Cardiac ventricle fibroblast (primary cell): ENCODE measurements at places on chromosomes 2 and 18. TPM values are rescaled to one million over a fixed set of nuclear protein-coding genes. Genes with fewer than 3 reads are reported as not detected.

Gene PROC
- not detected in 2 replicates for total RNA-seq

Gene RESP18
- total RNA-seq: not detected in 2 replicates

Gene IFT172
- total RNA-seq: 10.6 and 21.5 TPM in 2 replicates

Gene NUP35
- 5.6 and 6.7 TPM in 2 replicates for total RNA-seq

Gene GPR55
- not detected in 2 replicates for total RNA-seq

Gene LAMA3
- 1.4 and 2.1 TPM in 2 replicates for total RNA-seq

Gene ESCO1
- total RNA-seq: 10.0 and 10.7 TPM in 2 replicates

Gene PROM2
- 0.25 and 0.29 TPM in 2 replicates for total RNA-seq

Gene CXCR1
- total RNA-seq: not detected in 2 replicates

Gene IL37
- total RNA-seq: not detected in 2 replicates

Gene NFATC1
- total RNA-seq: 6.6 and 8.2 TPM in 2 replicates

Gene STAMBP
- 18.8 and 25.3 TPM in 2 replicates for total RNA-seq

Gene TMEM237
- total RNA-seq: 12.2 and 16.4 TPM in 2 replicates

Gene ATOH8
- 31.2 and 34.5 TPM in 2 replicates for total RNA-seq

Gene MRPS9
- 10.4 and 14.5 TPM in 2 replicates for total RNA-seq

Gene KLHL41
- 1.00 and 1.7 TPM in 2 replicates for total RNA-seq

Gene FOXD4L1
- 0.15 TPM in 1 of 2 replicates, not detected in the other for total RNA-seq

Gene ASXL3
- total RNA-seq: 0.12 TPM in 1 of 2 replicates, not detected in the other

Gene SPDYA
- 0.10 and 0.62 TPM in 2 replicates for total RNA-seq

Gene ZNF396
- total RNA-seq: 0.88 and 1.1 TPM in 2 replicates

Gene TNFAIP6
- 19.3 and 29.5 TPM in 2 replicates for total RNA-seq

Gene HNMT
- total RNA-seq: 50.9 and 58.9 TPM in 2 replicates

Gene SERPINB13
- not detected in 2 replicates for total RNA-seq

Gene L3MBTL4
- not detected in 2 replicates for total RNA-seq

Gene APCDD1
- 27.2 and 63.5 TPM in 2 replicates for total RNA-seq

Gene NETO1
- total RNA-seq: not detected in 2 replicates

Gene C2orf15
- not detected in 2 replicates for total RNA-seq

Gene IL1R1
- 499 and 506 TPM in 2 replicates for total RNA-seq

Gene COQ10B
- total RNA-seq: 19.3 and 22.3 TPM in 2 replicates

Gene CBLN2
- total RNA-seq: not detected in 2 replicates

Gene MEP1B
- not detected in 2 replicates for total RNA-seq

Gene DLX1
- 0.12 TPM in 1 of 2 replicates, not detected in the other for total RNA-seq

Gene CABLES1
- total RNA-seq: 8.8 and 9.4 TPM in 2 replicates

Gene RAX
- not detected in 2 replicates for total RNA-seq

Gene LYPD6
- total RNA-seq: not detected in 2 replicates

Gene KLHL30
- 0.06 TPM in 1 of 2 replicates, not detected in the other for total RNA-seq

Gene GALNT13
- 0.25 and 6.4 TPM in 2 replicates for total RNA-seq

Gene GLI2
- 4.6 and 5.2 TPM in 2 replicates for total RNA-seq

Gene CAVIN2
- total RNA-seq: 15.7 and 16.2 TPM in 2 replicates

Gene GFPT1
- 25.4 and 30.8 TPM in 2 replicates for total RNA-seq

Gene KLHL14
- not detected in 2 replicates for total RNA-seq

Gene HAAO
- 0.64 TPM in 1 of 2 replicates, not detected in the other for total RNA-seq

Gene CREG2
- 0.59 and 1.1 TPM in 2 replicates for total RNA-seq

Gene SMCHD1
- 20.3 and 29.5 TPM in 2 replicates for total RNA-seq

Gene GAD1
- total RNA-seq: not detected in 2 replicates

Gene MC2R
- not detected in 2 replicates for total RNA-seq

Gene NMUR1
- total RNA-seq: not detected in 2 replicates

Gene MOGAT1
- not detected in 2 replicates for total RNA-seq

Gene CFAP65
- total RNA-seq: 0.34 TPM in 1 of 2 replicates, not detected in the other

Gene NT5C1B
- total RNA-seq: 0.10 TPM in 1 of 2 replicates, not detected in the other

Gene HOXD12
- not detected in 2 replicates for total RNA-seq
